ENCODE measurements at places on chromosomes 4 and X.

DNA sequence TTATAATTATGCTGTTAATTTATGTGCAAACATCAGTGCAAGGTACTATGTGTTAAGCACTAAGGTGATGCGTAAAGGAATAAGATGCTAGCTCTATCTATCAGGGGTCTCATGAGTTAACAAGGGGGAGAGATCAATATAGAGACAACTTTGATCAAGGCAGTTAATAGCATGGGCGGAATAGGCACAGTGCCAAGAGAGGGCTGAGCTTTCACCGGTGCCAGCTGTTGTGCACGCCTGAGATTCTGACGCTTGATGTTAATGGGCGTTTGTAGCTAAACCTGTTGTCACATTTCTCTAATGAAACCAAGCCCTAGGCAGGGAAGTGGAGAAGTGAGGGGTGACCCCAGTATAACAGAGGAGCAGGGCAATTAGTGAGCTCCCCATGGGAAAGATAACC, 86.0 kb upstream of the NMU start:
- DNase-seq = no peak

DNA sequence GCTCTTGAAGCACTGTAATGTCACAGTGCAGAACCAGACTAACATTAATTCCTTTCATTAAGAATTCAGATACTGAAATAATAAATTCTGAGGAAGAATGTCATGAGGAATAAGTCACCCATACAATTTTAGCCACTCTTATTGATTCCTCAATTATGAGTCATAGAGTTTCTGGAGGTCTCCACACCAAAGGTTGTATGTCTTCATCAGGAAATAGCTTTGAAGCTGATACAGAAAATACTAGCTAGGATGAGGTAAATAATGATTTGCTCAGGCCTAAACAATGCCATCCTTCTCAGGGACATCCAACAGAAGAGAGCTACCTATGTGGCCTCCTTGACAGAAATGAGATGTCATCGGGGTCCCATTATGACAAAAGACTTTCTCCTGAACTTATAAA, 238.8 kb downstream of the OR13H1 start:
- no peak for DNase-seq

- DNase-seq = no peak
These were observed 6.1 kb downstream of the NALF2 start for GRCh38 chrX:69510137-69510715.

- DNase-seq = no peak
These were observed 67.5 kb downstream of the PRR32 start for GRCh38 chrX:126886997-126887396.

- DNase-seq = no peak
These were observed 221.2 kb downstream of the KLHL13 start for GRCh38 chrX:117895418-117895817.

DNA sequence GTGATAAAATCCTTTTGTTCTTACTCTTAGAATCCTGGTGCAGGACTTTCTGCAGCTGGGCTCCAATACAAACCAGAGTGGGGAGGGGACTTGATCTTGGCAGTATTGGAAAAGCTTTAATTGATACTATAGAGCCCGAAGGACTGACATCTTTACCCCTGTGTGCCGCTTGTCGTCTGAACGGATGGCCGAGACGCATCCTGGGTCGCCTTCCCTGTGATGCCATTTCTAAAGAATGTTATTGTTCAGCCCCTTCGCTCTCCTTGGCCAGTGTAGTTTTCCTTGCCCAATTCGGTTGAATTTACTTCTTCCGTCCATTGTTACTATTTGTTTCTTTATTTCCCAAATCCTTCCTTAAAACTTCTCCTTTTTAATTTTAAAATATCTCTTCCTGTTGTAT, 80.9 kb downstream of the CLDN34 start:
- DNase-seq = no peak

- DNase-seq = no peak
These were observed 4.3 kb downstream of the MGST2 start for GRCh38 chr4:139669890-139670289.

GRCh38 chr4:7646384-7647061, 211.8 kb upstream of the PSAPL1 start:
- DNase-seq = no peak

DNA sequence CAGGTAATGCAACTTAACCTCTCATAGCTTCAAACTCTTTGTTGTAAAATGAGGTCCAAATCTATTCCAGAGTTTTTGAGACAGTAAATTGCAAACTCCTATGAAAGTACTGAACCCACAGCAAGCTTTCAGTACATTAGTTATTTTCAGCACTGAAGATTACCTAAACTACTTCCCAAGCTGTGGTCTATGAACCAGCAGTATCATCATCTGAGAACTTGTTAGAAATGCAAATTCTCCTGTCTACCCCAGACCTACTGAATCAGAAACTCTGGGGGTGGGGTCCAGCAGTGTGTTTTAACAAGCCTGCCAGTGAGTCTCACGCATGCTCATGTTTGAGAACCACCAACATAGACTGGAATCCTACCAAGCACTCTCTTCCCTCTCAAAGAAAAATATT, 5.7 kb upstream of the CASP6 start:
- DNase-seq = no peak

GRCh38 chr4:30443289-30443688, 276.9 kb upstream of the PCDH7 start:
- DNase-seq = no peak

DNA sequence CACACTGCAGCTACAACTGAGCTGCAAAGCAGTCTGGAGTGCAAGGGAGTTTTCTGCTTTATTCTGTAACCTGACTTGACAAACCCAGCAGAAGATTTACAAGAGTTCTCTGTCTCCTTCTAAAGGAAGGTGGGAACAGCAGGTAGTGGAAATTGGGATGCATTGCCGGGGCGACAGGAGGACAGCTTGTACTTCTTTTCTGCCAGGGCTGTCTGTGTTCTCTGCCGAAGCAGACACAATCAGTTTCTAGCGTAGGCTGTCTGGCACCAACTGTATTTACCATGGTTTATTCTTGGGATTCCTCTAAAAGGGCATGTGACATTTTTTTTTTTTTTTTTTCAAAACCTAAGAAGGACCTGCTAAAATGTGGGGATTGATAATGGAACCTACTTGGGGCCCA, 190.8 kb upstream of the GK2 start:
- no peak for DNase-seq

GRCh38 chrX:134206221-134206620, 30.8 kb upstream of the CCDC160 start:
- DNase-seq = no peak

DNA sequence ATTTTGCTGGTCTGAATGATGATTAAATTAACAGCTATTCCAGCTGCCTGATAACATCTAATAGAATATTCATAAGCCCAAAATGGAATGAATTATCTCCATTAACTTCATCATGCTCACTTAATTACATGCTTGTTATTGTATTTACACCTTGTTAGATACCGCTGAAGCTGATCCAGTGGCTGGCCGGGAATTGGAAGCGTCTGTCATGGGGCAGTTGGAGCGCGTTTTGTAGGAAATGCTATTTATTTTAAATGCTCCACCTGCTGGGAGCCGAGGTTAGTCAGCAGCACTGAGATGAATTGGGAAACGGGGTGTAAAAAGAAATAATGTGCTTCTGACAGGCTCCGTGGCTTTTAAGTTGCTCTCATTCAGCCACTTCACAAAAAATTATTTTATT, 25.2 kb downstream of the ARX start:
- no peak for DNase-seq

DNA sequence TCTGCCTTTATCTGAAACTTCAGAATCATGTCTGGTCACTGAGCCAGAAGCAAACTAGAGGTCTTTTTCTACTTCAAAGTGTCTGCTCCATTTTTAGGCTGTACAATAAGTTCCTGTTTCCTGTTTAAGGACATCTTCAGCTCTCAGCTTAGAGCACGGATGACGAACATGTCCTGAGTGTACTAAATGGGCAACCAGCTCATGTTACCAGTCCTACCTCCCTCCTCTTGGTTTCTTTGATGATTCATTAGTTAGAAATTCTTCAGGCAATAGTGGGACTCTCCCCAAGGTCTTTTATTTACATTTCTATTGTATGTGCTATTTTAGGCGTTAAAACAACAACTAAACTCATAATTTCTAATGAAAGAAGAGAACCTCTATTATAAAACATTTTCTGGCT, 58.0 kb downstream of the ENPEP start:
- no peak for DNase-seq

All from activated CD8-positive, alpha-beta memory T cell treated with anti-CD3 and anti-CD28 coated beads for 4 hours (primary cell).